ENCODE measurements at places on chromosomes 13 and 19.

DNA sequence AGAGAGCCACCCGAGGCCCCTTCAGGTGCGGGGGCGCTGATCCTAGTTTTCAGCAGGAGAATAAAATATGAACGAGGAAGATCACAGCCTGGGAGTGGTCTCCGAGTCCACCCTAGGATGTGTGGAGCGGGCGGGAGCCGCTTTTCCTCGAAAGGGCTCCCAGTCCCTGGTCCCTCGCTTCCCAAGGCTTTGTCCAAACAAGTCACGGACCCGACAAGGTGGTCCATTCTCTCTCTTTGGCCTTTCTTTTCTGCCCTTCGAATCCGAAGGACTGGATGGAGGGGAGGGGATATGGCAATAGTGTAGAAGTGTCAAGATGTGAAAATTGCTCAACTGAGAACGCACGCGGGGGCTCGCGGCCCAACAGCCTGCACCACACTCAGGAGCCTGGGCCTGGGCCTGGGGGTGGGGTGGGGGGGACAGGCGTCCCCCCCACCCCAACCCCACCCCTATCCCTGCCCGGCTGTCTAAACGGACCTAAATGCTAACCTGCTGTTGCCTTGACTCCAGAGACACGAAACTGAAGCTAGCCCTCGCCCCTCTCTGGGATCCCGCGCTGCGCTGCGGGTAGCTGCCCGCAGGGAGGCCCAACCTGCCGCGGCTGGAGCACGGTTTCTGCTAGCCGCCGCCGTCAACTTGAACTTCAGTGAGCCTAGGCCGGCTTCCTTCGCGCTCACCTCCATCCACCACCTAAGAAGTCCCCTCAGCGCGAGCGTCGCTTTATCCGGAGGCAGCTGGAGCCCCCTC lies 7.1 kb downstream of the ZIC2 start:
- no peak for DNase-seq

- DNase-seq: peak; percentile 66
Observed at GRCh38 chr19:6459262-6460098, at the start of gene SLC25A23. TSS of gene SLC25A23 (minus strand) at chr19:6459792. CDS start at chr19:6459628, 164 bp downstream.

DNA sequence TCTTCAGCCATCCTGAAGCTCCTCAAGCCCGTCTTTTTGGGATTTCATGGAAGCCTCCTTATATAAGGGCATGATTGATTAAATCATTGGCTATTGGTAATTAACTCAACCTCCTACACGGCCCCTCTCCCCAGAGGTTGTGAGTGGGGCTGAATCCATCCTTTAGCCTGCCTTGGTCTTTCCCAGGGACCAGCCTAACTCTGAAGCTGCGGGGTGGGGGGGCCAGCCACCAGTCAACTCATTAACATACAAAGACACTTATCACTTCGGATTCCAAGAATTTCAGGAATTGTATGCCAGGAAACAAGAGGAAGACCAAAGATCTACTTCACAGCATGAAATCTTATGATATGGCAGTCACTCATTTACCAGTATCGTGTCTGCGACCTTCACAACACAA lies 9.9 kb downstream of the COL4A1 start:
- no peak for DNase-seq

DNA sequence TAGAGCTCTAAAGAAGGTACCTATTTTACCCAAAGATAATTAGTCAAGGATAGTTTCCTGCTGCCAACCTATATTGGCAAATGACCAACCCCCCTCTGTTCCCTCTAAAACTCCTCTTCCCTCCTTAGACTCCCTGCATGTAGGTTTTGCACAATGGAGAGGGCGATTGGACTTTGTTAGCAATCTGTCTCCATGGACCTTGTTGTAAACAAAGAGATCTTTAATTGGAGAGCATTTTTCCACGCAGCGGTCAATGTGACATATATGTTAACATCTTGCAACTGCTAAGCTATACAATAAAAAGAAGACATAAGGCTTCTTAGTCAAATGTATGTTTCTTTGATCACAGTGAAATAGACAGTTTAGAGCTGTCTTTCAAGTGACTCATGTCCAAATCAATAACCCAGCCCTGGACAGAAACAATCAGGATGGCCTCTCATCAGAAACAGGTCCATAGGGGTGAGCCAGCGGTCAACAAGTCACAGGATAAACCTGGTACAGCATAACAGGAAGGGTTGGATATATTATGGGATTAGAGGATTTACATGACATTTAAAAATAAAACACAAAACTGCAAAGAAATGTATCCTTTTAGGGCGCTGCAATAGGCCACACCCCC lies 69.7 kb upstream of the UBL3 start:
- peak; percentile 12 for DNase-seq

DNA sequence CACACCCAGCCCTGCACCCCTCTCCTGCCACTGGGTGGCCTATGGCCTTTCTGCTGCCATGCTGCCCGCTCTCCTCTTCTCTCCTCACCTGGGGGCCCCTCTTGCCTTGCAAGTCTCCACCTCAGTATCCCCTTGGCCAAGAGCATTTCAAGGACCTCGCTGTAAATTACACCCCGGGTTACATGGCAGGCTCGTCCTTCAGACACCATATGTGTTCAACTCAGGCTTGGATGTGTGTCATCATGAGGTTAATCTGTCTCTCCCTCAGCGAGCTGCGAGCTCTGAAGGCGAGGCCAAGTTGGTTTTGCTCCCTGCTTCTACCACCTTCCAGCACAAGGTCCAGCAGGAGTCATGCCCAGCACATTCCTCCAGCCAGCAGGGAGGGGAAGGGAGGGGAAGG lies 74.8 kb upstream of the TM9SF2 start:
- no peak for DNase-seq

DNA sequence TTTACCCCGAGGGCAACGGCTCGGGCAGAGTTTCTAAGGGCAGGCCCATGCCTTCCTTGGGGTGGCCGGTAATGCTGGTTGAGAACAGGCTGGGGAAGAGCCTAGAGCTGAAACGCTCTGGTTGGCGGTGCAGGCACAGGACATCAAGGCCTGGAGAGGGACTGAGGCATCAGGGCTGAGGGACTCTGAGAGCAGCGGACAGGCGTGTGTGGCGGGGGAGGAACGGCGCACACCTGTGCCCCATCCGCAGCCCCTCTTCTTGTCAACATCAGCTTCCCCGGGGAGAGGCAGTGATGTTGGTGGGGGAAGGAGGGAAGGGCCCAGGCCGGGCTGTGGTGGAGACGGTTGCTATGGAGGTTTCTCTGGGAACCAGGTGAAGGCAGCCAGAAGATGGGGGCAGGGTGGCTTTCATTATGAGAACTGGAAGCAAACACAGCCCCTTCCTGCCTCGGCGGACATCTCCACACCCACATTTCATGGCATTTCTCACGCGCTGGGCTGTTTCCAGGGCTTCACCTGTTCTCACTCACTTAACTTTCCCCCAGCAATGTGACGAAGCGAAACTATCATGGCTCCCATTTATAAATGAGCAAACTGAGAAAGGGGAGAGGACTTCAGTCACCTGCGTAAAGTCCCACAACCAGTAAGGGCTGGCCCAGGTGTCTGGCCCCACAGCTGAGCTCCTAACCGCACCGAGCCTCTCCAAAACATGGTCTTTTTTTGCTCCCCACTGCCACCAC lies 8.2 kb upstream of the ATF5 start:
- no peak for DNase-seq

DNA sequence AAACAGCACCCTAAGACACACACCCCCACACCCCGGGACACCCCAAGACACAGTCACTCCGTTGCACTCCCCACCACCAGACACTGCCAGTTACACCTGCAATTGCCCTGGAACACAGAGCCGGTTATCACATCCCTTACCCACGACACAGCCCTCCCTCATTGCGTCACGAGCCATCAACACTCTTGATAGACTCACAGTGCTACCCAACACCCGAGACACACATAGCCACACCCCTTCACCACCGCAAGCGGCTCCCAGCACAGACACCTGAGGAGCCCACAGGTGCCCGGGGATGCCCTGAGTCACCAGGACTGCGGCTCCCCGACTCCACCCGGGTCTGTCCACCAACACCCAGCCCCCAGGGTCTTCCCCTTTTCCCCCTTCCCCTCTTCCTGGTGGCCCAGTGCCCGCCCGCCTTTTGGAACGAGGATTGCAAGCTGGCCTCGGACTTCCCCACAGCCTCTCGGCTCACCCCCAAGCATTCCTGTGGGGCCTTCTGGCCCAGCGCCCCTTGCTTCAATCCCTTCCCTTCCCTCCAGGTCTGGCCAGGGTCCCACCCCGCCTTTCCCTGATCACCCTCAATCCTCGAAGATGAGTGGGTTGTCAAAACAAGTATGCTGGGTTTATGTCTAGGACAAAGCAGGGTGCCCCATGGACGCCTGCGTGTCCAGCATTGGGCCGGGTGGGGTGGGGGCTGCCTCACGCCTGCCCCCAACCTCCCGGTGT lies 1.7 kb upstream of the PTGER1 start:
- peak; percentile 95 for DNase-seq

GRCh38 chr19:50399368-50399745 lies 15.2 kb downstream of the POLD1 start:
- DNase-seq: no peak

- no peak for DNase-seq
Observed at GRCh38 chr13:95540888-95541287, 11.6 kb upstream of the CLDN10 start.

GRCh38 chr13:52158629-52159158 lies 703 bp downstream of the NEK3 start:
- DNase-seq: peak; percentile 46

All from iris pigment epithelial cell (primary cell).